ENCODE measurements at places on chromosomes 11 and 22.
A peak's percentile ranks its signal among the peaks of the same experiment; 100 is the strongest.

DNA sequence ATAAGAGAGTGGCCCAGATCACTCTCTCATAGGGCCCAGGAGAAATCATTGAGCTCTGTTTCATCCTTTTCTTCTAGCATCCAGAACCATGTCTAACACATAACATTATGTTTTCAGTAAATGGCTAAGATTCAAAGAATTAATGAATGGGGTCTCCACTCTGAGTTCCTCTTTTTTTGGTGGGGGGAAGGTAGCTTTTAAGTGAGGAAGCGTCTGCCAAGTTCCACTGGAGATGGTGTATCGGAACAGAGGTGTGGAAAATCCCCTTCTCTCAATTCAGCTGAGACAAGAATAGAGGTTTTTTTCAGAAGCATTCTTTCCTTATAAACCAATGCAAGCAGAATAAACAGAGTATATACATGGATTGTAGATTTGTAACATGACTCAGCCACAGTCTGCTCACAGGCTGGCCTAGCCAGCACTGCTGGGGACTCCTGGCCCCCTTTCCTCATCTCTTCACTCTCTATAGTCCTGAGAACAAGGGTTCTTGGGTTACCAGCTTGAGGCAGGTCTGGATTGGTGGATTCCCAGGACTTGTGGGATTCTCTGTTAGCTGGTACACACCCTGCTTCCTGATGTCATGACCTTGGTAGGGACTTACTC, 97.2 kb downstream of the TRAF6 start:
- no peak for DNase-seq

GRCh38 chr22:34639911-34640310, 426.0 kb upstream of the ISX start:
- DNase-seq = no peak

- peak; percentile 95 for DNase-seq
These were observed 2.9 kb upstream of the KIRREL3 start for GRCh38 chr11:127003260-127003981.

DNA sequence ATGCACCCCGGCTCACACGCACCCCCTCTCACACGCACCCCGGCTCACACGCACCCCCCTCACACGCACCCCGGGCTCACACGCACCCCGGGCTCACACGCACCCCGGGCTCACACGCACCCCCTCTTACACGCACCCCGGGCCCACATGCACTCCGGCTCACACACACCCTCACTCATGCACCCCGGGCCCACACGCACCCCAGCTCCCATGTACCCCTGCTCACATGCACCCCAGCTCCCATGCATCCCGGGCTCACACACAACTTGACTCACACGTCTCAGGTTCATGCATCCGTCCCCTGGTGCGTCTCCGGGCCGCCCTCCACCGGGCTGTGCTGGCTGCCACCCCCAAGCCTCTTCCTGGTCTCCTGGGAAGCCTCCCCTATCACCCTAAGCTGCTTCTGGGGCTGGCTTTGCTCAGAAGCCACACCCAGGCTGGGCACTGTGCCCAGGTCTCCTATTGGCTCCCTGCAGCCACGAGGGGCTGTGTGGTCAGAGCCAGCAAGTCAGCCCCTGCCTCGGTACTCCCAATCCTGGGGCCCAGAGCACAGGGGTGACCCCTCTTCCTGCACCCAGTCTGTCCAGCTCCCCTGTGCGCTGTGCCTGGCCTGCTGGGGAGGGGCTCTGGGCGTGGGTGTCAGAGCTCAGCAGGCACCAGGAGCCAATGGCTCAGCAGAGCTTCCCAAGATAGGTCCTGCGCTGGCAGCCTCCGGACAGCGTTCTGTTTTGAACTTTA, 16.9 kb downstream of the TSPAN4 start:
- DNase-seq = peak; percentile 58

DNA sequence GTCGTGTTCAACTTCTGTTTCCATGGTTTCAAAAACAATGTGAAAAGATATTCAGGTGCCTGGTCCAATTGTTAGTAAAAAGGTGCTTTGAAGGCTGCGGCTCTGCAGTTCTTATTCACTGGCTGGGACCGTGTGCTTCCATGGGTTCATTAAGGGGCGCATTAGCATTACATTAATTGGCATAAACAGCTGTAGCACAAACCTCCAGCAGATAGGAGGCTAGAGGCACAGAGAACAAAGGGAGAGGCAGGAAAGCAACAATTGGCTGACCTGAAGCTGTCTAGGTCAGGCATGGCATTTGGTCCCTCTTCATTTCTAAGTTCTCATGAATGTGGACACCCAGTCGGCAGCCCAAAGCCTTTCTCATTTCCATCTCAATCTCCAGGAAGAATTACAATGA, 16.6 kb downstream of the PAK1 start:
- DNase-seq = no peak

GRCh38 chr11:116376547-116376946, 396.2 kb downstream of the BUD13 start:
- DNase-seq = no peak

DNA sequence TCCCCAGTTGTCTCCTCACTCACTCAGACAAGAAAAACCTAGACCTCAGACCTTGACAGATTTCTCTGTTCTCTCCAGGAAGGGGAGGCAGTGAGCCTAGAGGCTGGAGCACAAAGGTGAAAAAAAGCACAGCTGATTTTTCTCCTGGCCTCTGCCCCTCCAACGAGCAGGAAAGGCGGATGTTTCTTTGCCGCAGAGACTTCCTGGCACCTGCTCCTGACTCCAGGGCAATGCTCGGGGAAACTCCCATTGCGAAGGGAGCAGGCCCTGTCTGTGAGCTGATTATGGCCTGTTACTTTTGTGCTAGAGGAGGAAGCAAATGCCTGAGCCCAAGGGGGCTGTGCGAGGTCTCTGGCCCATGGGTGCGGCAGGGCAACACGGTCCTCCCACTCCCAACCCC, 25.4 kb downstream of the MS4A10 start:
- DNase-seq = no peak

DNA sequence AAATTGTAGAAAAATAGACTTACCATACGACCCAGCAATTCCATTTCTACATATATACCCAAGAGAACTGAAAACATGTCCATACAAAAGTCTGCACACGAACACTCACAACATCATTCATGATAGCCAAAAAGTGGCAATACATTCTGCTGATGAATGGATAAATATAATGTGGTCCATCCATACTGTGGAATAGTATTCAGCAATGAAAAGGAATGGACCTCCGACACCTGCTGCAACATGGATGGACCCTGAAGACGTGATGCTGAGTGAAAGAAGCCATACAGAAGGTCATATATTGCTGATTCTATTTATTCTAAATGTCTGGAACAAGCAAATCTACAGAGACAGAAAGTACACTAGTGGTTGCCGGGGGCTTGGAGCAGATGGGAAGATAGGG, 19.2 kb downstream of the CPT1A start:
- DNase-seq = no peak

DNA sequence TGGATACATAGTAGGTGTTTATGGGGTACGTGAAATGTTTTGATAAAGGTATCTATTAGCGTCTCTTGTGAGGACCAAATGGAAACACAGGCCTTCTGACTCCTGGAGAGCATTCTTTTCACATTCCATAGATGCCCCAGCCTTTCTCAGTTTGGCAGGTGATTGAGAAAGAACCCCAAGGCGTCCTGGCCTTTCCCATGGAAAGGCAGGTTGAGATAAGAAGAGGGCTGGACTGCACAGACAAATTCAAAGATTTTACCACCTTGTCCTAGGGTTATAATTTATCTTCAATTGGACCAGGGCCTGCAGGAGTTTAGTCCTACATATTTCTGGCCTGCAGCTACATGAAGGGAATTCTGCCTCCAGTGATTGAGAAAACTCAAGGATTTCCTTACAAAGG, 661 bp upstream of the OLFML1 start:
- no peak for DNase-seq

- no peak for DNase-seq
These were observed 10.5 kb downstream of the KIAA0930 start for GRCh38 chr22:45230026-45230721.

GRCh38 chr11:69264486-69264885, 29.5 kb upstream of the MYEOV start:
- DNase-seq = no peak

GRCh38 chr22:30574095-30574981, at the start of gene GAL3ST1:
TSS of gene GAL3ST1 (minus strand) at chr22:30574665. CDS start at chr22:30557392, 17,273 bp downstream.
- peak; percentile 51 for DNase-seq

DNA sequence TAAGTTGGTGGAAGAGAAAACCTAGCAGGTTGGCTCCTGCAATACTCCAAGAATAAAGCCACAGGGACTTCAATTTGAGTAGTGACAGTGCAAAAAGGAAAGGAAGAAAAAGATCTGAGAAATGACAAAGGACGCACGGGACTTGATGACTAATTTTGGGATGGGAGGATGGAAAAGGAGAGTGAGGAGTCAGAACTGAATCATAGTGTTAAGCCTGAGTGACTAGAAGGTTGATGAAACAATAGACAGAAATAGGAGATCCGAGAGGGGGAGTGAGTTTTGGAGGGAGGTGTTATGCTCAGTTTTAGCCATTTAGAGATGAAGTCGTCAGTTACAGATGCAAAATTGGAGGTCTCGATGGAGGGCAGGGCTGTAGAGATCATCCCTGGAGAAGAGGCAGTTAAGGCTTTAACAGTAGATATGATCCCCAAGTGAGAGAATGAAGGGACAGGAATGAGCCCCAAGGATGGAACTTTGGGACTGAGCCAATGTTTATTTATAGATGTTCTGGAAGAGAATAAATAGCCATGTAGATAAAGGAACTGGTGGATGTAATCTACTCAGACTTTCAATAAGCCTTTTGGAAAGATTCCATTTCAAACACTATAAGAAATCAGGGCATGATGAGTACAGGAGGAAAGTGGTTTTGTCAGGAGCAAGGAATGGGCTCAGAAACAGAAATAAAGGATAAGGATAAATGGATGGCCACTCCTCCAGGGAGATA, 108.9 kb upstream of the NCAM1 start:
- no peak for DNase-seq

DNA sequence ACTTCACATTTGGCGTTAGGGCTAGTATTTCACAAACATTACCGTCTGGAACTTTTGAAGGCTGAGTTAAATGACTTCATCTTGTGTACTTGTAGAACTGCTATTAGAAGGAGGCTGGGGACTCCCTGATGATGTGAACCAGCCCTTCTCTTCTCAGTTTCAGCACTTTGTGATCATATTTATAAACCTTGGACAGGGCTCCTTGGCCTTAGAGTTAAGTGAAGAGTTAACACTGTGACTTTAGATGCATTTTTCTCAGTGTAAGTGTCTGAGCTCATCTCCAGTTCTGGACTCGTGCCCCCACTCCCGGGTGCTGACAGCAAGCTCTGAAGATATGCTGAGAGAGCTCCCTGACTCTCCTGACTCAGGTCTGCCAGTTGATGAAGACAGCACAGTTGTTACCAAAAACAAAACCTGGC, 8.4 kb downstream of the MIAT start:
- DNase-seq = no peak

DNA sequence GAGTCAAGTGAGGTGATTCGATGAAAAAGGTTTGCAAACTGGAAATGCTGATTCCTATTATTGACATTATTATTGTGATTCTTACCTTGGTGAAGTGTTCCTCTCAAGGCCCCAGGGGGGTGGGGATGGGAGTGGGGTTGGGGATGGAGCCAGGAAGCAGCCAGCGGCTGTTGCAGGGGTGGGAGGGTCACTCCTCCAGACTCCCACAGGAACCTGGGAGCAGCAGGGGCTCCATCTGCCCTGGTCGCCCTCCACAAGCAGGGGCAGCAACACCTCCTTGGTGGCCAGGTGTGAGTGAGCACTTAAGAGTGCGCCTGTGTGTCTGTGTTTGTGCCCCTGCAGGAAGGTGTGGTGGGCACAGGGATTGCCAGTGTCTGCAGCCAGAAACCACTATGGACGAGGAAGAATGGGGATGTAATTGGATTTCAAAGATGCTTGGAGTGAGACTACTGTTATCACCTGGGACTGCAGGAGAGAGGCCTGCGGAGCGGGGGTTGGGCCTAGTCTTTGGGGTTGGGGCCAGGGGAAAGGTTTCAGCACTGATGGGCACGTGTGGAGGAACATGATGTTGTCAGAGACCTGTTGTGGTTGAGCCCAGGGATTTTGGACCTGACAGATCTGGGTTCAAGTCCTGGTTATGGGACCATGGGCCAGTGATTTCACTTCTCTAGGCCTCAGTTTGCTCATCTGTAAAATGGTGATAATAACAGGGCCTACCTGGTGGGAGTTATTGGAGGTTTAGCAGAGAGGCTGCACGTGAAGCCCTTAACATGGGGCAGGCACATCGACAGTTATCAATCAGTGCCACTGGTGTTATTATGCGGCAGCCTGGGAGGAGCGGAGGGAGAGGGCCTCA, 3.6 kb upstream of the TP53I11 start:
- DNase-seq = no peak

GRCh38 chr11:111797145-111797581, 31.0 kb upstream of the PPP2R1B start:
- DNase-seq = no peak

- no peak for DNase-seq
These were observed 245.0 kb upstream of the POU2AF2 start for GRCh38 chr11:111000400-111001080.

GRCh38 chr11:113113801-113114704, 152.8 kb downstream of the NCAM1 start:
- DNase-seq = peak; percentile 83

GRCh38 chr11:28529540-28530410, 421.6 kb downstream of the METTL15 start:
- DNase-seq = peak; percentile 45
